ENCODE measurements at places on chromosomes 4 and X.

- no peak for DNase-seq
Observed at GRCh38 chr4:41323706-41324105, 67.0 kb downstream of the UCHL1 start.

- peak; percentile 54 for DNase-seq
Observed at GRCh38 chr4:16496501-16496900, 270.2 kb upstream of the TAPT1 start.

- DNase-seq, result no peak
Observed at GRCh38 chr4:79948739-79949138, 124.3 kb downstream of the ANTXR2 start.

GRCh38 chr4:80072228-80072743, 743 bp downstream of the ANTXR2 start:
- peak; percentile 19 for DNase-seq

GRCh38 chr4:161791796-161792556, 371.8 kb downstream of the FSTL5 start:
- DNase-seq, result no peak
